ENCODE measurements at places on chromosomes 16 and 17. TPM values are rescaled to one million over a fixed set of nuclear protein-coding genes. Genes with fewer than 3 reads are reported as not detected.

The TNFSF13 gene
- polyA plus RNA-seq = 0.78 TPM

The PIPOX gene
- polyA plus RNA-seq = 0.49 TPM

The GUCY2D gene
- polyA plus RNA-seq = 0.14 TPM

The MYH8 gene
- not detected for polyA plus RNA-seq

The SLC35G6 gene
- polyA plus RNA-seq = not detected

The AOC2 gene
- polyA plus RNA-seq = 1.7 TPM

The CACNG5 gene
- polyA plus RNA-seq = 0.09 TPM

DNA sequence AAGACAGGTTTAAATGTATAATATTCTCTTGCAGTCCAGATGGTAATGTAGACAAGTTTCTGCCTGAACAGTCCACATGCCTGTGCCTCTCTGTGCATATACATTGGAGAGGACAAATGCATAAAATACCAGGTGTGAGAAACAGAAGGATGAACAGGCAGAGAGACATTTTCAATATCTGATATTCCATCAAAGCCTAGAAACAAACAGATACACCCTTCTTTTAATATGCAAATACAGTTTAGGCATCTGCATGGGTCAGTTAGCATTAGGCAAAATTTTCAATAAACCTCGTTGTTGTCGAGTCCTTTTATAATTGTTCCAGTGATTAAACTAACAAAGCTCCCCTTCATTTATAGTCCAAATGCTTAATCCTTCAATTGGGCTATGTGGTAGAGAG lies 897 bp downstream of the OMG start:
- no peak for DNase-seq

DNA sequence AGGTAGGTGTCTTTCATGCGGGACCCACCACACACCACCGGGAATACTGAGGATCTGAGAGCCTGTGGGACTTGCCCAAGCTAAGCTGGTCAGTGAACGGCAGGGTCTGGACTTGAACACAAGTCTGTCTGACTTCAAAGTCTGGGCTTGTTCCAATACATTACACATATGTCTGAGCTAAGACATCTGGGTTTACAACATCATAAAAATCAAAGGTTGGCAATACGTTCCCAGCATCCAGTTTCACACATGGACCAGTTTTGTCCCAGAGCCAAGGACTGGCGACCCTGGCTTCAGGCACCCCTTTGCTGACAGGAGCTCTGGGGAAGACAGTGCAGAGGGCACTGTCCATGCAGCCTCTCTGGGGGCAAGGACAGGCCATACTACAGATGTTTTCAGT lies 27.9 kb upstream of the AXIN2 start:
- DNase-seq = no peak

GRCh38 chr16:29805232-29806098 lies 864 bp upstream of the MAZ start:
- peak; percentile 84 for DNase-seq

GRCh38 chr16:466651-467050 lies 41.2 kb downstream of the RAB11FIP3 start:
- DNase-seq = no peak

GRCh38 chr16:89114159-89114981 lies 20.7 kb downstream of the ACSF3 start:
- no peak for DNase-seq

DNA sequence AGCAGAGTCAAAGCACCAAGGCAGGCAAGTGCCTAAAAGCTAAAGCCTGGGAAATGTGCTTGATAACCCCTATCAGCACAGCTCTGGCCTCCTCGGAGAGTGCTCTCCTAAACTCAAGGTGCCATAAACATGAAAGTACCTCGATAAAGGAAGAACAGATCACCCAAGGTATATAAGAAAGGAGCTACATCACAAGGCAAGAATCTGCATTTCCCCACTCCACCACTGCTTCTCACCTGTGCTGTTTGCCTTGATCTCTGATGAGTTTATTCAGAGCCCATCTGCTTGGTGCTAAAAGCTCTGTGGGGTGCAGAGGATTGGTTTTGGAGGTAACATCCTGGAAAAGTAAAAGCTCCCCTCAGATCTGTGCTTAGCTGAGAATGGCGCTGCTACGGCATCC lies 449.5 kb upstream of the CDH5 start:
- DNase-seq = no peak

- DNase-seq = no peak
Measured at GRCh38 chr17:1598399-1599095, 30.1 kb downstream of the SLC43A2 start.

DNA sequence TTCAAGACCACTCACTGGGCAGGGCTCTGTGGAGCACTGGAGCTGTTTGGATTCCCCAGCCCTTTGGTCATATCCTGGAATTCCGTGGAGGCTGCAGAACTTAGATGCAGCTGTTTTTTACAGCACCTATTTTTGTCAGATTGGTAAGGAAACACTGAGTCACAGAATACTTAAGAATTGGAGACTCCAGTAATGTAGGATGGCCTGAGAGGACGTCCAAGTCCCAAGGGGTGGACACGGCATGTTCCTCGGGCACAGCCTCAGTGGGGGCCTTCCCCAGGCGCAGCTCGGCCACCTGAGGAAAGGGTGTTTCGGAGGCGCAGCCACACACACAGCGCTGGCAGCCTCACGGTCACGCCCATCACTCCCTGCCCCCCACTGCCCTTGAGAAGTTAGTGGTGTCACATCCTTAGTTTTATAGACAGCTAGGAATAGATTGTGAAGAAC lies 14.8 kb downstream of the PLD6 start:
- no peak for DNase-seq

- no peak for DNase-seq
Measured at GRCh38 chr16:28495098-28495793, 803 bp downstream of the APOBR start.

GRCh38 chr17:17076066-17076465 lies 33.8 kb downstream of the MPRIP start:
- no peak for DNase-seq

DNA sequence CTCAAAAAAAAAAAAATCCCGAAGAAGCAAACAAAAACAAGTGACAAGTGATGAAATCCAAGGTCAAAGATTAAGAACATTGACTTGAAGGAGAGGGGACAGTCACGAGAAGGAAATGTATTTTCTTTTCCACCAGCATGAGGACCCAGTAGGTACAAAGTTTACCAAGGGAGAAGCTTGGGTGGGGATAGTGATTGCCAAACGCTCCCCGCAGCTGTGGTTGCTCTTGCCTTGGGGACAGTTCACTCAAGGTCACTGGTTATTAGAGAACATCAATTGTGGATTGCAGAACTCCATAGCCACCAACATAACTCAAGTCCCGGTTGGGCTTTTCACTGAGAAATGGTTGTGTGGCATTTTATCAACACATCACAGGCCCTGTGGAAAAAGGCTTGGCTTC lies 27.0 kb downstream of the RSL1D1 start:
- DNase-seq = peak; percentile 21

DNA sequence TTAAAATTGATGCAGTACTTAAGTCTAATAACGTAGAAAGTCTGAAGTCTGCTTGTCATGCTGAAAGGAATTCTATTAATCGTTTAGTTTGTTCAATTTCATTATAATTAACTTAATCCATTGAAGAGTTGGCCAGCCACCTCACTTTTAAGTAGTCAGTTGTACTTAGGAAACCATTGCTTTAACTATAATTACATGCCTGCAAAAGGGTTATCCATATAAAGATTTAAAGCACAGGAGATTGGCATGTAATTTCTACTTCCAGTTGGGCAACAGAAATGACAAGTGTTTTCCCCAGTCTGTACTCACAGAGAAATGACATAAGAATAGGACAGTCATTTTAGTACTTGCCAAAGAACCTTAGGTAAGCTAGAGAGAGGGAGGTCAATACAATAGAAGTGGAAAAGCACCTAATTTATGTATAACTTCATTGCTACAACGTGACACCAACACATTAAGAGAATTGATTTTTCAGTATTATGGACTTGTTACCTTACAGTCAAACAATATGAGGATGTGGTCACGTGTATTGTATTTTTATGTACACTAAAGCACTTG lies 3.7 kb upstream of the USP32 start:
- no peak for DNase-seq

- DNase-seq = no peak
Measured at GRCh38 chr16:73432850-73433730, 385.2 kb upstream of the ZFHX3 start.

DNA sequence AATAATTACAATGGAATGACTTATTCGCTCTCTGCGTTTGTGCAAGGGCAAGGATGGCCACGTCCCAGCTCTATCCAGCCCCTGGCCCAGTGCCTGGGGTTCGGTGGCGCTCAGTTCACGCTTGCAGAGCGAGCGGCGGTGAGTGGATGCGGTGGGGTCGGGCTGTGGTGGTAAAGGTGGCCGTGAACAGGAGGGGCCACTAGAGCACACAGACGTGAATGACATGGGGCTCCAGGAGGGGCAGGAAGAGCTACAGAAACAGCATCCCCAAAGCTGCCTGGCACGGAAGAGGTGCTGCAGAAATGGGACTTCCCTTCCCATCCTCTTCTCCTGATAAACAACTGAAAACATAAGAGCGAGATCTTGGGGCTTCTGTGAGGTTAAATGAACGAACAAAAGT lies 28.4 kb downstream of the IRF8 start:
- DNase-seq = no peak
